ENCODE measurements at places on chromosomes 16 and 17. TPM values are rescaled to one million over a fixed set of nuclear protein-coding genes. Genes with fewer than 3 reads are reported as not detected.

The OSGIN1 gene
- 2.2 TPM for total RNA-seq

The TP53TG3 gene
- total RNA-seq, result not detected

The SMTNL2 gene
- total RNA-seq, result not detected

The CCL18 gene
- not detected for total RNA-seq

The TRPV3 gene
- 35.3 TPM for total RNA-seq

The RILP gene
- total RNA-seq, result 11.9 TPM

The PTGES3L gene
- total RNA-seq, result 0.48 TPM

The C17orf78 gene
- total RNA-seq, result not detected

The OR2C1 gene
- not detected for total RNA-seq

The KRTAP4-4 gene
- 24.6 TPM for total RNA-seq

The KAT2A gene
- 59.2 TPM for total RNA-seq

The RPL27 gene
- 1,986 TPM for total RNA-seq

The KRT27 gene
- 1.9 TPM for total RNA-seq

The WNT9B gene
- total RNA-seq, result 3.7 TPM

The BAHCC1 gene
- 19.3 TPM for total RNA-seq

The RRAD gene
- total RNA-seq, result 1.5 TPM

The AKTIP gene
- total RNA-seq, result 55.5 TPM

The TBC1D3C gene
- total RNA-seq, result not detected

The KRT39 gene
- not detected for total RNA-seq

The SLC13A5 gene
- 0.72 TPM for total RNA-seq

The CRAMP1 gene
- 24.1 TPM for total RNA-seq

The SMIM36 gene
- not detected for total RNA-seq

The IQCK gene
- 21.6 TPM for total RNA-seq

The CDRT15L2 gene
- total RNA-seq, result not detected

The NPIPB6 gene
- 2.3 TPM for total RNA-seq

The IGF2BP1 gene
- total RNA-seq, result not detected

The PDILT gene
- total RNA-seq, result not detected

The CSH2 gene
- total RNA-seq, result not detected

The ANKRD40CL gene
- not detected for total RNA-seq

The ACSM2A gene
- not detected for total RNA-seq

The ALOX15 gene
- total RNA-seq, result 0.32 TPM

The AIPL1 gene
- total RNA-seq, result not detected
